NCI-H1092 treated with DMSO at 0.1 percent for 48 hours (cell line): ENCODE measurements at places on chromosomes 3 and 15.

DNA sequence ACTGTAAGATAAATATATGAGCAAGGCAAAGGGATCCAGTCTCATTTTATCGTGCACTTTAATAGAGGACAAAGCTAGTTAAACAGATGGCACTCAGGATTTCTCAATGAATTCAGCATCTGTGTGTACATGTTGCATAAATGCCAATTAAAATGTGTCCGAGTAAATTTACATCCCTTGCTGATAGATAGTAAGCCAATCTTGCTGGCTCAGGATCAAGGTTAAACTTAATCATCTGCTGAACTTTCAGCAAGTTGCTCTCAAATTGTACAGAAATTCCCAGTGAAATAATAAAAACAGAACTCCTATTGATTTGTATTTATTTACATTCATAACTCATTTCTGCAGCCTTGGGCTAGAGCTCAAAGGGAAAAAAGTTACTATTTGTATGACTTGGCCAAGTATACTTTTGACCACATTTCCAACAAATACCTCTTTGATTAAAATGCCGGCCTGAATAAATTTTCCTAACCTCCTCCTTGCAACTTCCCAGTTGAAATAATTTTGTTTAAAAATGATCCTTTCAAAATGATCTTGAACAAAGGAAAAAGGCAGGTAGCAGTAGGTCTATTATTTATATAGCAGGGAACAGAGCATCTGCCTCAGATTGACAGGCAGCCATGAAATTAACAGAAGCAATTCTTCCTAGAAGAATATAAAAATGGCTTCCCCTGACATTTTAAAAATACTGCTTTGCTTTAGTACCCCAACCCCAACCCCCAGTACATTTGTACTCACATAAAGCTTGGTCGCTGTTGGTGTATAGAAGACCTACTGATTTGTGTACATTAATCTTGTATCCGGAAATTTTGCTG lies 1001.9 kb downstream of the ROBO1 start:
- DNase-seq = peak; percentile 76

- no peak for DNase-seq
Measured at GRCh38 chr3:25818335-25818734, 28.4 kb downstream of the OXSM start.

GRCh38 chr3:162391301-162391700 lies 894.7 kb downstream of the OTOL1 start:
- no peak for DNase-seq

DNA sequence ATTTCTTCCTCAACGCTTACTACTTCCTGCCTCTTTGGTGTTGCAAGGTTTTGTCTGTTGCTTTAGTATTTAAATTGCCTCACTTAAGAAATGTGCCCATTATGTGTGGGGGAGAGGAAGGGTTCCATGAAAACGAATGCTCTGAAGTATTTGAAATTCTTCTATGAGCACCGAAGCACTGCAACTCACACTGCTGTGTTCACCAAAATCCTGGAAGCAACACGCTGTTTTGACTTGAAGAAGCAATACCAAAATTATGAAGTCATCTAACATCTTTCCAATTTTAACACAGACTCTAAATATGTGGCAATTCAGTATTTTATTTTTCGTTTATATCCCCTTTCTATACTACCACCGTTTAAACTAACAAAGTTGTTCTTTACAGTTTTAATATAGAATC lies 101.5 kb downstream of the RBMS3 start:
- DNase-seq = no peak

GRCh38 chr3:33994568-33994967 lies 196.1 kb downstream of the PDCD6IP start:
- DNase-seq = no peak

- DNase-seq = no peak
Measured at GRCh38 chr15:67089217-67090193, 24.1 kb downstream of the SMAD3 start.

DNA sequence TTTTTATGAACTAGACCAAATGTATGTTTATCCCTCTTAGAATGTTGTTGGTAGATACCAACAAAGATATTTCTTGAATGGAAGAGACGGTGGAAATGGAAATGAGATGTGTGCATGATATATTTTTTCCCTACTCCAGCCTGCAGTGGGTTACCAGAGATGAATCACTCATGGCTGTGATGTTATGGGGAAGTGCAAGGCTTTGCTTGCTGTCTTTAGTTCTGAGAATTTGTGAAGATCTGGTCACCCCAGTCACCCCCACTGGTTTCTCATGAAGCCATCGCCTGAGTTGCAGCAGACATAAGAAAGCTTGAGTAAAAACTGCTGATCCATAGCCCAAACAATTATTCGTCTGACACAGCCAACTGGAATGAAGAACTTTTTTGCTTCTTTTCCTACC lies 78.1 kb upstream of the EOMES start:
- DNase-seq = no peak

DNA sequence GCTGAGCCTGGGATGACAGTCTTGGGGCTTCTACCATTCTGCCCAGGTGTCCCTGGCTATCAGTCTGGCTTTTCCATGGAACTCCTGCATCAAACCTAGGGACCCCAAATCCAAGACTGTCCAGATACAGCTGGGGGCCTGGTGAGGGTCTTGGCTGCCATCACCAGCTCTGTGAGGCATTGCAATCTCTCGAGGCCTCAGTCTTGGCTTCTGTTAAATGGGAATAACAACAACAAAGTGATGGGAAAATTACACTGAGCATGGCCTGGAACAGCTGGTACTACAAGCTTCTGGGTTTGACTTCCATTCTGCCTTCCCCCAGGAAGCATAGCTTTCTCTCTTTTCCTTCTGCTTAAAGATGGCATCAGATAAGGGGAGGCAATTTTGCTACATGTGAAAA lies 50.0 kb upstream of the LCTL start:
- DNase-seq = no peak

DNA sequence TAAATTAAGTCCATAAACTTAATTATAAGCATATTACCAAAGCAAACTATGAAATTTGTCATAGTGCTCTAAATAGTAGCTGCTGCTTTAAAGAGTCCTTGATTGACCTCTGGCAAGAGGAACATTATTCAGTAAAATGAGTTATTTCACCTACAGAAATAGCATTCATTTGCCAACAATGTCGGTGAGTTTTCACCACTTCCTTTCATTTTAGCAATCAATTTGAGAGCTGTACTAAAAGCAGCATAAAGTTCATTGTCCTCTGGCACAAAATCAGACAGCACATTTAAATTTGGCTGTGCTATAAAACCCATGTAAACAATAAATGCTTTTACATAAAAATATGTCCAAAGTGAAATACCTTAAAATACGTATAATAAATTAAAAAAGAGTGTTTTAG lies 1515.7 kb downstream of the SI start:
- DNase-seq = no peak

DNA sequence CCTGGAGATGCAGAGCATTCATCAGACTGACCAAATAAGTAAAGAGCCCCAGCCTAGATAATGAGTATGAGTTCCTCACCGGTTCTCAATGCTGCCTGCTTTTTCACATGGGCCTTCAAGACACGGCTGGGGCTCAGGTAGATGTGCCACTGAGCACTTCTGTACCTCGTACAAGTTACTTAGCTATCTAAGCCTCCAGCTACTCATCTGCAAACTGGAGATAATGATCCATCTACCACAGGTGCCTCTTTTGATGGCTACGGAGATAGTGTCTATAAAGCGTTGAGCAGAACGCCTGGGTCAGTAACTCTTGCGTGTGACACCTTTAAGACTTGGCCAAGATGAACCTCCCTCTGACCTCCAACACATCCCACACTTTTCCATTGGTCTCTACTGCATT lies 56.3 kb downstream of the CCR4 start:
- DNase-seq = no peak

GRCh38 chr3:9732080-9732739 lies 675 bp downstream of the BRPF1 start:
- DNase-seq = no peak

DNA sequence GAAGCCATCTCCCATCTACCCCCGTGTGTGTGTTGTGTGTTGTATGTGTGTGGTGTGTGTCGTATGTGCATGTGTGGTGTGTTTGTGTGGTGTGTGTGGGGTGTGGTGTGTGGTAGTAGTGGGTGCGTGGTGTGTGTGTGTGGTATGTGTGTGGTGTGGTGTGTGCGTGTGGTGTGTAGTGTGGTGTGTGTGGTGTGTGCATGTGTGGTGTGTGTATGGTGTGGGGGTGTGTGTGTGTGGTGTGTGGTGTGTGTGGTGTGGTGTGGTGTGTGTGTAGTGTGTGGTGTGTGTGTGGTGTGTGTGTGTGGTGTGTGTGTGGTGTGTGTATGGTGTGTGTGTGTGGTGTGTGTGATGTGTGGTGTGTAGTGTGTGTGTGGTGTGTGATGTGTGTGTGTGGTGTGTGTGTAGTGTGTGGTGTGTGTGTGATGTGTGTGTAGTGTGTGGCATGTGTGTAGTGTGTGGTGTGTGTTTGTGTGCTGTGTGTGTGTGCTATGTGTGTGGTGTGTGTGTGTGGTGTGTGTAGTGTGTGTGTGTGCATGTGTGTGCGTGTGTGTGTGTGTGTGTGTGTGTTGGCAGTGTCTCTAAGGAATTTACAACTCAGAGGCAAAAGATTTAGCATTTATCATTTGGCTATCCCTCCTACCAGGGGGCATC lies 156.3 kb upstream of the TMEM108 start:
- no peak for DNase-seq

DNA sequence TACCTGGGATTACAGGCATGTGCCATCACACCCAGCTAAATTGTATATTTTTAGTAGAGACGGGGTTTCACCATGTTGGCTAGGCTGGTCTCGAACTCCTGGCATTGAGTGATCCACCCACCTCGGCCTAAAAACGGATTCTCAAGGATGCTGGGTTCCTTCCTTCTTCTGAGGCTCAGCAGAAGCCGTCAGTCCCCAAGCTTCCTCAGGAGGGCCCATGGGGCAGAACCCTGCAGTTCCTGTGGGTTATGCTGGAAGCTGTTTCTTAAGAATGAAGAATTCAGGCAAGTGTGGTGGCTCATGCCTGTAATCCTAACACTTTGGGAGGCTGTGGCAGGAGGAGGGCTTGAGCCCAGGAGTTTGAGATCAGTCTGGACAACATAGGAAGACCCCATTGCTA lies 29.0 kb upstream of the ZNF710 start:
- no peak for DNase-seq

- DNase-seq = no peak
Measured at GRCh38 chr3:42098171-42098570, 7.0 kb downstream of the TRAK1 start.

- peak; percentile 55 for DNase-seq
Measured at GRCh38 chr3:1609416-1609815, 489.2 kb upstream of the CNTN4 start.

DNA sequence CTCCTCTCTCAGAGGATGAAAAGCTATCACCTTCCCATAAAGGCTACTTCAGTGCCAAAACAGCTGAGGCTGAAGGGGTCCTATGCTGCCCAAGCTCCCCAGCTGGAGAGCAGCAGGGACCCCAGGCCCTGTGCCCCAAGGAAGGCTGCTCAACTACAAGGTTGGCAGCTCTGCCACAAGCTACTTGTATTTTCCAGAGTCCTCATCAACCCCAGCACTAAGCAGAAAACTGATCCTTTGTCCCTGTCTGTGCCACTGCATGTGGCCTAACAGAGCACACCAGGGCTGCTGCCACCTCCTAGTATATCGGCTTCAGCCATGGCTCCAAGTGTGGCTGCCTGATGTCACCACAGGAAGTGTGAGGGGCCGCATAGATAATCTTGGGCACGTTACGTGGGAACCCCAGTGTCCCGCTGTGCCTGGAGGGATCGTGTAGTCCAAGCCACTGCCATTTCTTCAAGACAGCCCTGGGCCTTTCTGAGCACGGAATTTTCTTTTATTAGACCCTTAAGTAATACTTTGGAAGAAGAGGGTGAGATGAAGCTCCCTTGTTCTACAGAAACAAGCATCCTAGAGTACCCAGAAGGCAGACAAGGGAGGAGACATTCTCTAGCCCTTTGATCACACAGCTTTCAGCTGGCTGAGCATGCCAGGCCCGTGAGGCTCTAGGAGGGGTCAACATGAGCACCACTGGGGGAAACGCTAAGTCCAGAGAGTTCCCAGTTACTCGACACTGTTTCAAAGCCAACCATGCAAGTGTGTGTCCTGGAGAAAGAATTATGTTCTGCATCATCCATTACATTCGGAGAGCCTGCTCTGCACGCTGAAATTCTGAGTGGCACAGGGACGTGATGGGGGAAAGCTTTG lies 60.7 kb downstream of the CAPN7 start:
- DNase-seq = no peak

DNA sequence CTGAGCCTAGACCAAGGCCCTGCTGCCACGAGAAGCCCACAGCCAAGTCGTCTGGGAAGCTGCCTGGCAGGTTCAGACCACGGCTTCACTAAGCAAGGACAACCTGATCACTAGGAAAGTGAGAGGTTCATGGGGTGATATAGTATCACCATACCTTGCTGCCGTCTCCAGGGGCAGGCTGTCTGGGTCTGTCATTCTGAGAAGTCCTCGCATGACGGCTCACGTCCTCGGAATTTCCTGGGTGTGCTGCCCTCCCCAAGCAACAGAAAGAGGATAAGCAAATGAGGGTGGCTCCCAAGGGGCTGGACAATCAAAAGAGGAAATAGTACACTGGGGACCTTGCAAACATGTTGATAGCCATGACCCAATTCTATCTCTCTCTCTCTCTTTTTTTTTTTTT lies 207.4 kb upstream of the IGF1R start:
- DNase-seq = no peak

GRCh38 chr3:144548346-144548745 lies 576.7 kb downstream of the DIPK2A start:
- no peak for DNase-seq
